ENCODE measurements at places on chromosomes 6 and 20.

DNA sequence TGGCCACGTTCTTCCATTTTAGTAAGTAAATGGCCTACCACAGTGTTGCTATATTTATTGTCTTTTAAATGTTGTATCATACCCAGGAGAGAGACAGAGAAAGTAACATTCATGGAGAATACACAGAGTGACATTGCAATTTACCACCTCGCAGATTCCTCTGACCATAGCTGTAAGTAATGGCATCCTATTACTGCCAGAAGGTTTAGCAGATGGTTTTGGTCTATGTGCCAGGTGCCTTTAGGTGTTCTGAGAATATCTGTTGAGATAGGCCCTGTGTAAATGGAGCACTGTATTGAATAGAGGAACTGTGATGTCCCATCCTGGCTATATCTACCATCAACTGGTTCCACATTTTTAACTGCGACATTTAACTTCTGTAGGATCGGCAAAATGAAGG lies 559.6 kb downstream of the KIF16B start:
- DNase-seq: no peak

DNA sequence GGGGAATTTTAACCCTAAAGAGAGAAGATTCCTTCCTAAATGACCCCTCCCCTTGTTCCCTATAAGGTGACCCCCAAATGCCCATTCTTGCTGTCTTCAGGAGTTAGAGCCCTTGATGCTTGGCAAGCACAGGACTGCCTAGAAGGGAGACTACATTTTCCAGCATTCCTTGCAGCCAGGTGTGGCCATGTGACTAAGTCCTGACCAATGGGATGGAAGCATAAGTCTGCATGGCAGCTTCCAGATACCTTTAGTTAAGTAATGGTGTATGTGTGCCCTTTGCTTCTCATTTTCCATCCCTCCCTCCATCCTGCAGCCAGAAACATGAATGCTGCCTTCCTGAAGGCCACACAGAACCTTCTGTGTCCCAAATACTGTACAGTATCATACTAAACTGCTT lies 5.5 kb downstream of the BFSP1 start:
- DNase-seq: peak; percentile 51

DNA sequence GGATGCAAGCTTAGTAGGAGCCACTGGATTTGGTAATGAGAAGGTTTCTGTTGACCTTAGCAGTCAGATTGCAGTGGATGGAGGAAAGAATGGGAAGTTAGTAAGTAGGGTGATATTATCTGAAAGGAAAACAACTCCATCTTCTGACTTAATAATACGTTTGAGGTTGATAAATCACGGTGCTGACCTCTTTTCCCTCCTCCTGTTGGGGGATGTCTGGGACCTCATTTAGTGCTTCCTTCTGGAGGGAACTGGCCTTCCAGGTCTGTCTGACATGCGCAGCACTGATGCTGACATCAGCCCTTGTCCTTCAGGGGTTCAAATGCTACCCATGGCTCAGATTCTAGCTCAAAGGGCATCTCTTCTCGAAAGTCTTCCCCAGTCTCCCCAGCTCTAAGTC lies 48.2 kb upstream of the AKAP12 start:
- DNase-seq: no peak

DNA sequence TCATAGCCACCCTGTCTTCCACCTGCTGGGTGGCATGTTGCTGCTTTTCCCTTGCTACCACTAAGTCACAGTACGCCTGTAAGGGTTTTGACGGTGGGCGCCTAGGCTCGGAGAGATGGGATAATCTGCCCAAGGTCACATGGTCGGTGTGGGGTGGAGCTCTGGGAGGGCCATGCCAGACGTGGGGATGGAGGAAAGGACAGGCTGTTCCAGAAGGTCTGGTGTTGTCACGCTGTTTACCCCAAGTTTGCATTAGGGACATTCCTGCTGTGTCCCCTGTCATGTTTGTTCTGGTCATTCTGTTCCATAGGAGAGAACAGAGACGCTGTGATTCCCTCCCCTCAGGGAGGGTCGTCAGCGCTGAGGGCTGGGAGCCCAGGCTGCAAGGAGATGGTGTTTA lies 16.1 kb downstream of the IP6K3 start:
- DNase-seq: no peak

DNA sequence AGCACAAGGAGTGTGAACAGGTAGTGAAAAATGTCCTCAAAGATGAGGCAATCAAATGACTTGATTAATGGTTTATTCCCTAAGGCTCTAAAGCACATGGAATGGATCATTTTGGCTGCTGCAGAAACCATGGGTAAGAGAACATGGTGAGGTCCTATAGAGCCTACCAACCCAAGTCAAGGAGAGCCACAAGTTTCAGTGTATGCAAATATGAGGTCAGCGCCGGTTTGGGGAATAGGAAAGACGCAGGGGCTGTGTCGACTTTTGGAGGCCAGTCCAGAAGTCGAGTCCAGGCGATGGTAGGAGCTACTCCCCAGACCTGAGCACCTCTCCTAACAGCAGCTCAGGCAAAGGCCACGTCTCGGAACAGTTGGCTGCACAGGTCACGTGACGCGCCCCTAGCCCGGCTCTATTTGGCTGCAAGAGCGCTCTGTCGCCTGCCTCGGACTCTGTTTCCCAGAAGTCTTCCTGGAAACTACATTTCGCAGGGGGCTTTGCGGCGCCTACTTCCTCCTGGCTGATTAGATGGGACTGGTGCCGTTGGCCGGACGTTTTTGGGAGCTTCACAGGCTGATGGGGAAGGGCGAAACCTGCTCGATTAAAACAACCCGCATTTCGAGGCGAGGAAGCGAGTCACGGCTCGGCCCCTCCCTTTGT lies 74.4 kb upstream of the CHD6 start:
- DNase-seq: peak; percentile 70

GRCh38 chr20:37898233-37899104 lies 4.5 kb upstream of the VSTM2L start:
- DNase-seq: peak; percentile 44

DNA sequence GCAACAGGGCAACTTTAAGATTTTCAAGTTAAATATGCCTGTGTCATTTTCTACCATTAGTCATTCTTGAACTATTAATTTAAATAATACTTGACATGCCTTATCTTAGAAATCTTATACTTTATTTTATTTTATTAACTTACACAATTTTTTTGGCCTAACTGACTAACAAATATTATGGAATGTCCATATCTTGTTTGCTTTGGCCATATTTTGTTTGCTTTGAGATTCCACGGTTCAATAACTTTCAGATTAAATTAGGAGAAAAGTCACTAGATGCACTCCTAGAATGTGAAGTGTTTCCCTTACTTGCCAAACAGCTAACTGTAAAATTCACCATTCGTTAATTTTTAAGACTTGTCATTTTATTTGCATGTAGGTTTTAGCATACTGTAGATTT lies 684.0 kb upstream of the MANEA start:
- DNase-seq: no peak

DNA sequence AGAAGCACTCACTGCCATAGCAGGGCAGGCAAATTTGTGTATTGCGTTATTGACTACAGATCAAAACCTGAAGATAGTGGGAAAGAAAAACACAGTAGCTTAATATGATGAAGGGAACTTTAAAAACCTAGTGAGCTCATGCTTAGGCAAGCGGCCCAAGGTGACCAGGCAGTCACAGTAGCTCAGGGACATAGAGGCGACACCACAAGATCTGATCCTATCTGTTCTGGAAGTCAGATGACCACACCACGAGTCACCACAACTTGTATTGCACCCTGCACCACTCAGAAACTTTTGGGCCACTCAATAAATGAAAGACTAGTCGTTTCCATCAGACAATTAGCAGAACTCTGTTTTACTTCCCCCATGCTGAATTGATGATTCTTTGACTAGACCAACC lies 4.9 kb downstream of the CLIC5 start:
- DNase-seq: no peak

DNA sequence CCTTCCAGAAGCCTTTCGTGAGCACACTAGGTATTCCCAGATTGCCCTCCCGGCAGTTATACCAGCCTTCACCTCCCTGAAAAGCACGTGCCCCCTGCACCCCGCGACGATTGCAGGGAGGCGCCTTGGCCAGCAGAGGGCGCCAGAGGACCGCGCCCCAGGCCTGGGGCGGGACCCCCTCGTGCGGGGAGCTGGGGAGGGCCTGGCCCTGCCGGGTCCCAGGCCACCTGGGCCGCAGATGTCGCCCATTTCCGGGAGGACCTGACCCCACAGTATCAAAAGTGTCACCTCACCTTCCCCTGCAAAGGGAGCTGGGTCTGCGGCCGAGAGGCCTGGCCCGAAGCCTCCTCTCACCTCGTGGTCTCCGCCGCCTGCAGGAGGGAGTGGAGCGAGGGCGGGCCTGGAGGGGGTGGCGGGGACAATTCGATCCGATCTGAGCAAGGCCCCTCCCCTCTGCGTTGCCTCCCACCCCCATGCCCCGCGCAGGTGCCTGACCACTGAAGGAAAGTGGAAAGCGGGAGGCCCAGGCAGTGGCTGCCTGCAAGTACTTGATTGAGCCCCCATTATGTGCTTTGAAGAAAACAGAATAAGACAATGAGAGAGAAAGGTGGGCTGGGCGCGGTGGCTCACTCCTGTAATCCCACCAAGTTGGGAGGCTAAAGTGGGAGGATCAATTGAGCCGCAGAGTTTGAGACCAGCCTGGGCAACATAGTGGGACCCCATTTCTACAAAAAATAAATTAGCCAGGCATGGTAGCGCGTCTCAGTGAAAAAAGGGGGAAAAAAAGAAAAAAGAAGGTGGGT lies 3.5 kb upstream of the SNAI1 start:
- DNase-seq: peak; percentile 54

GRCh38 chr20:51365670-51366069 lies 176.8 kb downstream of the NFATC2 start:
- peak; percentile 93 for DNase-seq

GRCh38 chr6:133896344-133896721 lies 7.4 kb downstream of the TCF21 start:
- DNase-seq: no peak

DNA sequence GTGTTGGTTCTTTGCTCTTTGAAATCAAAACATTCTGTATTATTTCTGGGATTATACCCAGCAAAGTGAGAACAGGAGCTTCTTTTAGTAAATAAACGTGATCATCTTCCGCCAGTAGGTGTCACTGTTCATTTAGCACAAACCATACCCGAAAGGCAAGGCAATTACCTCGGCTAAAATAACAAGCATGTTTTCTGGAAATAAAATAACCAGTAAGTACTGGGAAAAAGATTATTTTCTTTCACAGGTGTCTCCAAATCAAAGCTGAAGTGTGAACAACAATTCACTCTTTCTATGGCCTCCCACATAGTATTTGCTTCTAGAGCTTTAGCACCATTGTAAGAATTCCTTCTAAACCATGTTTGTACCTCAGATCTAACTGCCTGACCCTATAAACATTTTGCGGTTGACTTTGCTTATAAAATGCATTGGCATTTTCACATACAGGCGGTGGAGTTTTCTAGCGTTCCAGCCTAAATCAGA lies 144.6 kb upstream of the AGPAT4 start:
- peak; percentile 84 for DNase-seq

DNA sequence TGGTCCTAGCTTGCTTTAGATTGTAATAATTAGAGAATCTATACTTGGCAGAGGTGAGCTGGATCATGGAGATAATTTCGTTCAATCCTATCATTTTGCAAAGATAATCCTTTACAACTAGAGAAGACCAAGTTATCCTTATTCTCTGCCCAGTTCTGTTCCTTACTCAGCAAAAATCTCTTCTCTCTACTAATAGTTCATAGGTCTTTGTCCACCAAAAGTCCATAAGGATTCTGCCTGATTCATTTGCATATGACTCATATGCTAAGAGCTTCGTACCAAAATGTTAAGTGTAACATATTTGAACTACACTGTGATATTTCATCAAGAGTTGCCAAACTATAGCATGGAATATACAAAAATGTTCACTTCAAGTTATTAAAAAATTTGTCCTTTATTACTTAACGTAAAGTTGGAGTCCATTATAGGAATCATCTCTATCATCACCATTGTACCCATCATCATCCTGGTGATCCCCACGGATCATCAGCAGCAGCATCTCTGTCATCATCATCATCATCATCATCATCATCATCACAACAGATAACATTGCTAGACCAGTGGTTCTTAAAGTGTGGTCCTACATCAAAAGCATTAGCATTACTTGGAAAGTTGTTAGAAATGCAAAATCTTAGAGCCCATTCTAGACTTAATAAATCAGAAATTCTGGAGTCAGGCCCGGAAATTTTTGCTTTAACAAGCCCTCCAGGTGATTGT lies 463.0 kb downstream of the DHX35 start:
- no peak for DNase-seq

DNA sequence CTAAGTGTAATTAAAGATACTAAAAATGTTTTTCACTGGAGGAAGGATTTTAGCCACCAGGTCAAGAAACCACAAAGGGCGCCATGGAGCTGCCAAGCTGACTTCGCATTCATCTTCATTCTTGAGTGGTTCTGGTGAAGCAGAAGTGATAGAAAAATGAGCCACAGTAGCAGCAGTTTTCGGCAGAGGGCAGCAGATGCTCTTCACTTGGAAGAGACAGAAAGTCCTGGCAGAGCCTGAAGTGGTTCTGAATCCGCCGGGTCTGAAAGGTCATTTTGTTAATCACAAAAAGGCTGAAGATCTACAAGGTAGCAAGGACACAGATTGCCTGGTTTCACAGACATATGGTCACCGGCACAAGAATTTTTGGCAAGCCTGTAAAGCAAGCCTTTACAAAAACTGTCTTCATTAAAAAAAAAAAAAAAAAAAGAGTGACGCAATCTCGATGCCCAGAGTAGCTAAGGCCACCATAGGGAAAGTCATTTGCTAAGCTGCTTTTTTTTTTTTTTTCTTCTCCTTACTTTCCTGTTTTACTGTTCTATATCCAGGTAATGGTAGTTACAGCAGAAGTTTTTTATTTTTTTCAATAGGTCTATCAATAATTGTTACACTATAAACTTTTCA lies 345.1 kb upstream of the AGPAT4 start:
- DNase-seq: peak; percentile 70

- DNase-seq: no peak
These were observed 81.3 kb downstream of the RPP40 start for GRCh38 chr6:4922488-4923037.

DNA sequence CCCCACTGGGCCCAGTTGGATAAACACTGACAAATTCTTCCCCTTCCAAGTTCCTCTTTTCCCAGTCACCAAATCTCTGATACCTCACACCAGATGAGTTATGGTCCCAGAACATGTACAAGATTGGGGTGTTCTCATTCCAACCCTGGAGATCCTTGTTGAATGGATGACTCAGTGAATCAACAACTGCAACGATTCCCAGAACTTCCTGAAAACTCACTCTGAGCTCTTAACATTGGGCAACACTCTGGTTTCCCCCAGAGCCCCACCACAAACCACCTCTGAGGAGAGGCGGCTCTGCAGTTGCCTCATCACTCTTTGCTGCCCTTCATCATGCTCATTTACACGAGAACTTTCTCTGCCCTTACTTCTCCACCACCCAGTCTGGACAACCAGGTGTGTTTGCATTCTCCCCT lies 115.2 kb downstream of the MRPL14 start:
- DNase-seq: peak; percentile 97

DNA sequence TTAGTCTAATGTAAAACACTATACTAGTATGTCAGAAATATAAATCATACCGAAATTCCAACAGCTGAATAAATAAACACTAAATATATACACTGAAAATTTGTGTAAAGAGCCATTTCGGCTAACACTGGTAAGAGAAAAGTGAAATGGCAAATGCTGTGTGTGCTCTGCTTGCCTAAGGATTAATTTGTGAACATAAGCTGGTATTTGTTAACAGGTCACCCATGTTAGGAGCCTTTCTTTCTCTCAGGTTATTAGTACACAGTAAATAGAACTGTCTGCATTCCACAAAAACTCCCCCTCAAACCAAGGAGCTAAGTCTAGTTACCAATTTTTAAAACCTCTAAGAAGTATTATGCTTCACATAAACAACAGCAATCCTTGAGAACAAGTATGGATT lies 27.0 kb downstream of the ELOVL5 start:
- no peak for DNase-seq

All from Daoy (cell line).